Muscle of leg (tissue), 16 donors: ENCODE measurements at places on chromosomes 5 and 9. TPM values are rescaled to one million over a fixed set of nuclear protein-coding genes. Genes with fewer than 3 reads are reported as not detected.

GRCh38 chr9:127130661-127131538 lies 8.5 kb upstream of the ANGPTL2 start:
- peak; percentile 88 for DNase-seq
- no peaks in the 10 kb centered on the region for H3K27me3 ChIP-seq
- H3K4me1 ChIP-seq: peaks cover 71% of the 10 kb centered on the region
- no peak overlapping the region for H3K4me3 ChIP-seq
- H3K27ac ChIP-seq: peak overlapping the region; percentile 72

DNA sequence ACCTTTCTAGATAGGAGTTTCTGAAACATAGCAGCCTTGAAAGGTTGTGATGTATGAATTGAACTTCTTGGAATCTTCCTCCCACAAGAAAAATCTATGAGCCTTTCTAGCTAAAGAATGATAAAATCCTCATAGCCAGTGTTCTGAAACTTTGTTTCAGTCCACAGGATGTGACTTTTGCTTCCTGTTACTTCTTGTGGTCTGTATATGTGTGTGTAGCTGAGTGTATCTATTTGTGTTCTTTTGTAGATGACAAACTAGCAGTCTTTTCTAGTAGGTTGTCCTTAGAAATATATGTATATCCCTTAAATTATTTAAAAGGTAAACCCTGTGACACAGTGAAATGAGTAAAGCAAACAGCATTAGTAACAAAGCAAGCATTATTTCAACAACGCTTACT lies 188.8 kb downstream of the MRPS30 start:
- no peaks in the 10 kb centered on the region for H3K36me3 ChIP-seq
- no peak overlapping the region for H3K27ac ChIP-seq
- no peaks in the 10 kb centered on the region for H3K27me3 ChIP-seq
- H3K4me1 ChIP-seq: no peaks in the 10 kb centered on the region
- no peak for DNase-seq

DNA sequence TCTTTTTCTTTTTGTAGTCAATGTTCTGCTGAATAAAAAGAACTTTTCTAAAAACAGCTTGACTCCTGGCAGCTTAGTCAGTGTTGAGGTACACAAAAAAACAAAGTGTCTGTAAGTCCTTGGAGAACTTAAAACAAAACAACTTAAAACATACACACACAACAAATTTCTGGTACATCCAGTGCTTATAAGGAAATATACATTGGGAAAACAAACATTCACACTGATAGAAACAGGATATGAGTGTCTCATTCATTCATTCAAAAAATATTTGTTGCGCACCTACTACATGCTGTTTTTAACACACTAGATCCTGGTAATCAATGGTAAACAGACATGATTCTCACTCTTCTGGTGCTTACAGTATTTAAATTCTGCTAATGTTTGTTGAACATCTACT lies 27.4 kb upstream of the MEGF9 start:
- H3K36me3 ChIP-seq: no peaks in the 10 kb centered on the region
- no peak for DNase-seq
- no peaks in the 10 kb centered on the region for H3K27me3 ChIP-seq
- H3K4me1 ChIP-seq: no peaks in the 10 kb centered on the region

- no peaks in the 10 kb centered on the region for H3K4me1 ChIP-seq
- H3K36me3 ChIP-seq: no peaks in the 10 kb centered on the region
- H3K27ac ChIP-seq: no peak overlapping the region
- H3K4me3 ChIP-seq: no peak overlapping the region
These were observed 24.8 kb downstream of the TEK start for GRCh38 chr9:27133817-27134216.

GRCh38 chr5:154176181-154176580 lies 14.4 kb upstream of the GALNT10 start:
- no peak overlapping the region for H3K4me3 ChIP-seq
- no peaks in the 10 kb centered on the region for H3K27me3 ChIP-seq
- H3K27ac ChIP-seq: no peak overlapping the region
- H3K4me1 ChIP-seq: peaks cover 9% of the 10 kb centered on the region

GRCh38 chr5:57698802-57699201 lies 216.2 kb upstream of the ACTBL2 start:
- no peak overlapping the region for H3K4me3 ChIP-seq
- DNase-seq: peak; percentile 65
- peaks cover 9% of the 10 kb centered on the region for H3K4me1 ChIP-seq
- H3K27me3 ChIP-seq: no peaks in the 10 kb centered on the region

- peak overlapping the region; percentile 9 for H3K27ac ChIP-seq
- no peaks in the 10 kb centered on the region for H3K27me3 ChIP-seq
- peaks cover 19% of the 10 kb centered on the region for H3K4me1 ChIP-seq
- H3K4me3 ChIP-seq: no peak overlapping the region
- peak; percentile 62 for DNase-seq
These were observed 21.4 kb upstream of the TRMT10B start for GRCh38 chr9:37732086-37732741.

DNA sequence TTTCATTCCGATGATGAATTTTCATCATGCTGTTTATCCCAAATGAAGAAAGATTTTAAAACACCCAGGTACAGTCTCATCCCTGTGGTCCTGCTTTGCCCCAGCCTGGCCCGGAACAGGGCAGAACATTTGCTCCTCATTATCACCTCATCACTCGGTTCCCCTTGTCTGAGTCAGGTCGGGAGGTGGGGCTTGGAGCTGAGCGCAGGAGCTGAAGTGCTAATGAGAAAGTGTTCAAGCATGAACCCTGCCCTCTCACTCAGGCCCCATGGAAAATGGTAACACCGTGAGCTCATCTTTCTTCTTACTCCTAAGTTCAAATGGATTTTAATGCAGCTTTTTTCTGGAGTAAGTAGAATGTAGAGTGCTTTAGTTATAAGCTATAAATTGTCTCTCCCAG lies 466.2 kb downstream of the KDM4C start:
- H3K4me3 ChIP-seq: no peak overlapping the region
- DNase-seq: no peak
- H3K36me3 ChIP-seq: no peaks in the 10 kb centered on the region
- H3K27ac ChIP-seq: no peak overlapping the region

DNA sequence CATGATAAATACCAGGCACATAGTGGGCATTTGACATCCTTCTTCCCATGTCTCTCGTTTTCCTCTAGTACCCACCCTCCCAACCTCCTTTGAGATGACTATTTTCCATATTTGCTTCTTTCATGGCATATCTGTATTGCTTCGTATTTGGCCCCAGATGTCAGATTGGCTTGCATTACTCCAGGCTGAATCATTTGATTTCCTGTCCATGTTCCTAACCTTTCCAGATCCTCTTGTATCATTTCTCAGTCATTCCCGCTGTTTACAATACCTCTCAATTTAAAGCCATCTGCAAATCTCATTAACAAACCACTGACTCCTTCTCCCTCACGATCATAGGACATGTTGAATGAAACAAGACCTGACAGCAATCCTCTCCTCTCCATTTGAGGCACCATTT lies 19.9 kb downstream of the MTX3 start:
- H3K27me3 ChIP-seq: peaks cover 2% of the 10 kb centered on the region
- H3K27ac ChIP-seq: no peak overlapping the region
- H3K36me3 ChIP-seq: peaks cover 4% of the 10 kb centered on the region
- DNase-seq: peak; percentile 71

Gene LCN6
- not detected for total RNA-seq

Gene PRR16
- 6.0 TPM for total RNA-seq

Gene SRD5A1
- 7.9 TPM for total RNA-seq
